ENCODE measurements at places on chromosomes 11 and 22.

- peak; percentile 70 for DNase-seq
Observed at GRCh38 chr11:102192349-102193066, 82.3 kb downstream of the YAP1 start.

DNA sequence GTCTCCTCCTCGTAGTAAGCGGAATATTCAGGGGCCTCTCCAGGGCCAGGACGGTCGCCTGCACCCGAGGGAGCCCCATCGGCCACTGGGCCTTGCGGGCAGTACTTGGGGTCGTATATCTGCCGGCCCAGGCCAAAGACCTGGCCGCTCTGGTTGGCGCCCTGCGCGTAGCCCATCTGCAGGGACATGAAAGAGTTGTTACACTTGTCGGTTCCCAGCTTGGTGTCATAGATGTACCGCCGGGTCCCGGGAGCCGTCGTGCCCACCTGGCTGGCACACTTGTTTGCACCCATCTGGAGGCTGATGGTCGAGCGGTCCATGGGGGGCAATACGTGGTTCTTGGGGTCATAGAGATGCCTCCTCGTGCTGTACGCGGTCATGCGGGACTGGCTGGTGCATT is 19.4 kb upstream of the SPATA19 start:
- DNase-seq, result no peak

GRCh38 chr22:35483730-35484129 is 56.9 kb upstream of the RASD2 start:
- no peak for DNase-seq

GRCh38 chr11:61639816-61640443 is 40.3 kb upstream of the DAGLA start:
- DNase-seq, result no peak

GRCh38 chr11:111095327-111095726 is 150.2 kb upstream of the POU2AF2 start:
- DNase-seq, result no peak

GRCh38 chr11:85805387-85805786 is 5.6 kb downstream of the SYTL2 start:
- DNase-seq, result peak; percentile 50

DNA sequence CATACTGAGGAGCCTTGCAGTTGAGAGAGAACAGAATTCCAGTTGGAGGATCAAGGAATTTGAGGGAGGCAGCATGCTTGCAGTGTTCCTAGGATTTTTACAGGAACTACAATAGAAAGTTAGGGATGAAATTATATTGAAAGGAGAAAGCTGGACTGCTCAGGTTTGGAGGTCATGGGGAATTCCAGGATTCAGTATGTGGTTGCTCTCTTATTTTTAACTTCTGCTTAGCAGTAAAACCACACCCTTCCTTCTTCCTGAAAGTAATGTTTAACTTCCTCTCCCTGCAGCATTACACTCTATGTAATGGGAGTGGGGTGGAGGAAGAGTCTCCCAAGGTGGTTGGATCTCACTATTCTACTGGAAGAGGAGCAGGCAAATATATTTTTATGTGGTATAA is 31.3 kb downstream of the CTNND1 start:
- no peak for DNase-seq

DNA sequence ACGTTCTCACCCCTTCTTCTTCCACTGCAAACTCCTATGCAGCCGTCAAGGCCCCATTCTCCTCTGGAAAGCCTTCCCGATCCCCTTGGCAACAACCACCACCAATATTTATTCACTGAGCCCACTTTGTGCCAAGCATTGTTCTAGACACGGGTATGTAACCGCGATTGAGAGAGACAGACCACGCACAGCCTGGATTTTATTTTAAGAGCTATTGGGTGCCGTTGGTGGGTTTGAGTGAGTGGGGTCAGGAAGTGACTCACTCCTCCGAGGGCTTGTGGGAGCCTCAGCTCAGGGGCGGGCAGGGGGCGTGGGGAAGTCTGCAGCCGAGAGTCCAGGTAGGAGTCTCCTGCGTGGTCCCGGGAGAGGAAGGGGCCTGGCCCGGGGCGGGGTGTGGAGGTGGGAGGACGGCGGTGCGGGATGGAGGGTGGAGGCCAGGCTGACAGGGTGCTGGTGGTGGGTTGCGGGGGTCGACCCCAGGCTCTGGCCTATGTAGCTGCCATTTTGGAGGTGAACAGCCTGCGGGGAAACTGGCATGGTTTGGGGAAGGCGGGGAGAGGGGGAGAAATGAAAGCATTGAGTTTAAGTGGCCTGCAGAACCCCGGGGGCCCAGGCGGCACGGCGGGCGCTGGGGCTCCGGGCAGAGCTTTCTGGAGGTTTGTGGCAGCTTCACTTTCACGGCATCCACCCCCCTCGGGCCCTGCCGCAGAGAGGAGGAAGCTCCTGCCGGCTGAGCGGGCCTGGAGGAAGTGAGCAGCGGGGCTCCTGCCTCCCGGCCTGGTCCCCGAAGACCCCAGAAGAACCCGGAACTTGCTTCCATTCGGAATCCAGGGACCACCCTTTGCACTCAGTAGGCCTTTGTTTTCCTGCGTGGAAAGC is 547 bp downstream of the PARVG start:
- DNase-seq, result no peak

GRCh38 chr11:96319898-96320656 is 22.9 kb downstream of the MAML2 start:
- DNase-seq, result no peak

GRCh38 chr11:28140689-28141455 is 32.7 kb downstream of the METTL15 start:
- DNase-seq, result no peak

GRCh38 chr11:59501931-59502330 is 1.4 kb upstream of the OR4D11 start:
- DNase-seq, result no peak

GRCh38 chr22:37752189-37753087 is 55.3 kb upstream of the GCAT start:
- peak; percentile 94 for DNase-seq

- DNase-seq, result no peak
Observed at GRCh38 chr11:56637500-56637899, 4.7 kb downstream of the OR5AP2 start.

DNA sequence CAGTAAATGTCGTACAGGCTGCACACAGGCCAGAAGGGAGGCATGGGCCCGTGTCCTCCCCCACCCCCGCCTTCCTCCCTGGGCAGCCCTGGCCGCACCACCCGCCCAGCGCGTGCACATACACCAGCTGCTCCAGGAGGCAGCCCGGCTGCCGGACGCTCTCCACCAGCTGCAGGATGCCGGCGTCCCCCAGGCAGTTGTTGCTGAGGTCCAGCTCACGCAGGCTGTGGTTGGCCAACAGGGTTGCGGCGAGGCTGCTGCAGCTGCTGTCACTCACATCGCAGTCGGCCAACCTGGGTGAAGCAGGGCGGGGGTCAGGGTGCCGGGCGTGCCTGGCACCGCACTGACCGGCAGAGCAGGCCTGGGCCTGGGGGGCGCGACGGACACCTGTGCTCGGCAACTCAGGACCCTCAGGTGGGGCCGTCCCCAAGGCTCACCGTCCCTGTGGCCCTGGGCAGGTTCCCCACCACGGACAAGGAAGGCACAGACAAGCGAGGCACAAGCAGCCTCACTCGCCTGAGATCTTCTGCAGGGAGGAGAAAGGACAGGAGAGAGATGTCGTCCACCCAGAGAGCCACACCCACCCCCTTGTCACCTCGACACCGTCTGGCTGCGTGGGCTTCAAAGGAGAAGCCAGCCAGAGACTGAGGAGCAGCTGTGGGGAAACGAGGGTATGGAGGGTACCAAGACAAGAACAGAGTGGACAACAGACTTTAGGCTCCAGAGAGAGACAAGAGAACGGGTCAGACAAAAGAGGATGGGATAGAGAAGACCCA is 12.1 kb downstream of the RNH1 start:
- no peak for DNase-seq

DNA sequence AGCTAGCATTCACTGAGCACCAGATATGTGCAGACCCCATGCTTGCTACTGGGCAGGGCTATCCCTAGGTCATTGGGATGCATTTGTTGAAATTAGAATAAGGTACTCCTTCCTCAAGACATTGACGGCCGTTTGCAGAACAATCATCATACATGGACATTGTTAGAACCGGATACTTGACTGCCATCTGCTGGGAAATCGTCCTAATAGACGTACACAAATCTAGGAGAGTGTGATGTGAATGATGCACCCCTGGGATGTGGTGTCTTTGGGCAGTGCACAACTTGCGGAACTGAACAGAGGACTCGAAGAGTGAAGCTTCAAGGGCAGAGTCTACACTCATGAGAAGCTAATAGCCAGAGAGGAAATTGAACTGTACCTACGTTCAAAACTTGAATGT is 35.9 kb downstream of the MYO18B start:
- peak; percentile 49 for DNase-seq

DNA sequence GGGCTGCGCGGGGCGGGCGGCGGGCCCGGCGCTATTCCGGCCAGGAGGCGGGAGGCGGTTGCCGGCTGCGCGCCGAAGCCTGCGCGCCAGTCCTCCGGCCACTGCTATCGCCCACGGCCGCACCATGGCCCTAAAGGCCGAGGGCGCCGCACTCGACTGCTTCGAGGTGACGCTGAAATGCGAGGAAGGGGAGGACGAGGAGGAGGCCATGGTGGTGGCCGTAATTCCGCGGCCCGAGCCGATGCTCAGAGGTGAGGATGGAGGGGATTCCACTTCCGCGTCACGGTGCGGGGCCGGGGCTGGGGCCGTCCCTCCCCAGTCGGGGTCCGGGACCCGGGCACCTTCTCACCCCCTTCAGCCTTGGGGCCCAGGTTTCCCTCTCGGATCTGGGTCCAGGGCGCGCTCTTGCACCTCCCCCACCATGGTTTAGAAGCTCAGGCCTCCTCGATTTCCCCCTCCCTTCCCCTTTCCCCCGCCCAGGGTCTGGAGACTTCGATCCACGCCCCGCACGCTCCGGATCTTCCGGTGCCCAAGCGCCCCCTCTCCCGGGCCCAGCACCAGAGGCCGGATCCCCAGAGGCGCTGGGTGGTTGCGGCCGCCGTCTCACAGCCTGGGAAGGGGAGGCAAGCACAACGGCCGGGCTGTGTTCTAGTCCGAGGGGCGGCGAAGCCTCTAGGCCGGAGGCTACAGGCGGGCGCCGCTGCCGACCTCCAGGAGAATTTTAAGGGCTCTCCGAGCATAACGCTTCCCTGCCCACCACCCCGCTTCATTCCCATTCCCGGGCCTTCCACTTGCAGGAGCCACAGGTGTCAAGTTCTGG is 517 bp downstream of the SPINDOC start:
- peak; percentile 39 for DNase-seq

- DNase-seq, result no peak
Observed at GRCh38 chr22:41819257-41819656, 13.6 kb upstream of the SREBF2 start.

- DNase-seq, result no peak
Observed at GRCh38 chr11:1943576-1943975, 3.6 kb upstream of the MRPL23 start.

GRCh38 chr11:41377709-41378394 is 81.6 kb downstream of the LRRC4C start:
- no peak for DNase-seq

DNA sequence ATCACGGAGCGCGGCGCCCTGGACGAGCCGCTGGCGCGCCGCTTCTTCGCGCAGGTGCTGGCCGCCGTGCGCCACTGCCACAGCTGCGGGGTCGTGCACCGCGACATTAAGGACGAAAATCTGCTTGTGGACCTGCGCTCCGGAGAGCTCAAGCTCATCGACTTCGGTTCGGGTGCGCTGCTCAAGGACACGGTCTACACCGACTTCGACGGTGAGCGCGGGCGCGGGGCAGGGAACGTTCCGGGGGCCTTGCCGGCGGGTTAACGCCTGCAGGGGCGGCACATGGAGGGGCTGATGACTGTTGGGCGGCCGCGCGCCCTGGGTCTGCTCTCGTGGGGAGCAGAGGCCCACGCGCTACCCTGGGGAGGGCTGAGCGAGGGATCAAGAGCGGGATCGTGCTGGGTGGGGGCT is 1.0 kb downstream of the PIM3 start:
- DNase-seq, result no peak

DNA sequence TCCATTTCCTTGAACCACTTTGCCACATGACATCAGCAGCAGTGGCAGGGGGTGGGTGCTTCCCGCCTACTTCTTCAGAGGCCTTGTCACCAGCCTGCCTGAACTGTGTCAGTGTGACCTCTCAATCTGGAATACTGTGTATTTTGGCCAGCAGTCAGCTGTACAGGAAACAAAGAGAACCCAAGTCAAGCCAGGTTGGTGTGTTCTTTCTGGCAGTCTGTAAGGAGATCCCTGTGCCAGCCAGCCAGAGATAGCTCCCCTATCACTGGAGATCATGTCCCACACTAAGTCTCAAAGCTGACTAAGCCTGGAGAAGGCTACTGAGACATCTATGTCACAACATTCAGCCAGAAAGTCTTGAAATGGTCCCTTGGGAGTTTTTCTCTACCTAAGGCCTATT is 142.1 kb downstream of the TRPC6 start:
- no peak for DNase-seq

- DNase-seq, result peak; percentile 74
Observed at GRCh38 chr11:69670158-69670845, 4.9 kb downstream of the LTO1 start.

DNA sequence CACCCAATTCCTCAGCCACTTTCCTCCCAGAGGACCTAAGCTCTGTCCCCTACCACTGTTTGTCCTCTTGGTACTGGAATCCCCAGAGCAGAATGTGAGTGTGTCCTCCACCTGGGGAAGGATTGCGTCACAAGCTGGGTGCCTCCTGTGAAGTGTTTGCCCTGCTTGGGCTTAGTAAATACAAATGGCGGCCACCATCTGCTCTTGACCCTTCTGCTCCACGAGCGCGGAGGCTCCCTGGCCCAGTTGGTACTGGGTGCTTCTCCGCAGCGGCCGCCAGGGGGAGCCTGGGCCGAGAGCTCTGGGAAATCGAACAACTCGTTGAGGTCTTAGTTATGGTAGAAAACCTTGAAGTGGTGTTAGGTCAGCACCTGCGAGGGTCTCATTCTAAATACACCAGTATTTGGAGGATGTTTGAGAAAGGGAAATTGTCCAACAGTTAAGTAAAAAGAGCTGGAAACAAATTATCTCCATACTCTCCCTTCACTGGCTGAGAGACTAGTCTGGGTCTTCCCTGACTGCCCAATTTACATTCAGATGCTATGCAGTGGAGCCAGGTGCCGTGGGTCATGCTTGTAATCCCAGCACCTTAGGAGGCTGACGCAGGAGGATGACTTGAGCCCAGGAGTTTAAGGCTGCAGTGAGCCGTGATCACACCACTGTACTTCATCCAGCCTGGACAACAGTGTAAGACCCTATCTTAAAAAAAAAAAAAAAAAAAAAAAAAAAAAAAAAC is 74.6 kb upstream of the TEAD1 start:
- DNase-seq, result peak; percentile 12

DNA sequence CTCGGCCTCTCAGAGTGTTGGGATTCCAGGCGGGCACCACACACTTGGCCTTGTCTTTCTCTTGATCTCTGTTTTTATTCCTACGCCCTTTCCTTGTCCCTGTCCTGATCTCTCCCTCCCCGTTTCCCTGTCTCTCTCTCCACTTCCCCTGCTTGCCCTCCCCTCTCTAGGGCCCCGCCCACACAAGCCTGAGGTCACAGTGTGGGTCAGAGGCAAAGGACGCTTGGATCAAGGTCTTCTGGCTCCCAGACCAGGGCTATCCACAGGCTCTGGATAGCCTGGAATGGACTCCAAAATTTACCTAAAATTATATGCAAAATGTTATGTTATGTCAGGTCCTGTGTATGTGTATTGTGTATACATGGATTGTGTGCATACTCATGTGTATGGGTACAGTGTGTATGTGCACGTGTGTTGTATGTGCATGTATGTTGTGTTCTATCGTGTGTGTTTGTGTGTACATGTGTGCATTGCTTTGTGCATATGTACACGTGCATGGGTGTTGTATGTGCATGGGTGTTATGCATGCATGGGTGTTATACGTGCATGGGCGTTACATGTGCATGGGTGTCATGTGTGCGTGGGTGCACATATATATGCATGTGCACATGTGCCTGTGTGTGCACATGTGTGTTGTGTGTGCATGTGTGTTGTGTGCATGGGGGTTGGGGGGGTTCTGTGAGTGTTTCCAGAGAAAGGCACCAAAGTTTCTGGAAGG is 38.3 kb downstream of the TP53I11 start:
- no peak for DNase-seq
